Activated T-cell treated with anti-CD3 and anti-CD28 coated beads, Interleukin-2, amount 50 U/mL, for 72 hours (primary cell): ENCODE measurements at places on chromosomes 13 and 19.

DNA sequence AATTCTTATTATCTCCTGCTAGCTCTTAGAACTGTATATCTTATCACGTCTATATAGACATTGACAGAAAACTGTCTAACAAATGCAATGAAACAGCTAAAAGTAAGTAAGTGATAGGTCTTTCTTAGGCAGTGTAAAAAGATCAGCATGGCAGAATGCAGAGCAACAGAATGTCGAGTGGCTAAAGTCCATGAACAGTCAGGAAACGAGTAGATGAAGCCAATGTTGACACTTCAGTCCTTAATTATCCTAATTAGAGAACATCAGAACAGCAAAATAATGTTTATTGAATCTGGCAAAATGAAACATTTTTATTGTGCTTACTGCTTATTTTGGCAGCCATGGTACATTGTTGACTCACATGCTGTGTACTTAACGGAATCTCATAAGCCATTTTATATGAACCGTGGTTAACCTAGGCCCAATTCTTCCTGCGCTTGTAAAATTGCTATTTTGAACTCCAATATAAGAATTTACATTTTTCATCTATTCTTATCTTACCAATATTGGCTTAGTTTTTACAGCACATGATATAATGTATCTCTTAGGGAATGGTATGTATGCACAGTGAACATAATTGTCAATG lies 748.1 kb downstream of the DACH1 start:
- DNase-seq: no peak

GRCh38 chr19:2428321-2428690 lies 920 bp upstream of the TIMM13 start:
- DNase-seq: no peak

- peak; percentile 86 for DNase-seq
These were observed at the start of gene ARHGAP45 for GRCh38 chr19:1066748-1067340. Gene ARHGAP45 (plus strand): TSS chr19:1067167. CDS start chr19:1067406, 239 bp downstream.

GRCh38 chr13:29526741-29527140 lies 68.7 kb downstream of the SLC7A1 start:
- no peak for DNase-seq

GRCh38 chr13:82224806-82225205 lies 1657.5 kb downstream of the SLITRK1 start:
- DNase-seq: no peak

DNA sequence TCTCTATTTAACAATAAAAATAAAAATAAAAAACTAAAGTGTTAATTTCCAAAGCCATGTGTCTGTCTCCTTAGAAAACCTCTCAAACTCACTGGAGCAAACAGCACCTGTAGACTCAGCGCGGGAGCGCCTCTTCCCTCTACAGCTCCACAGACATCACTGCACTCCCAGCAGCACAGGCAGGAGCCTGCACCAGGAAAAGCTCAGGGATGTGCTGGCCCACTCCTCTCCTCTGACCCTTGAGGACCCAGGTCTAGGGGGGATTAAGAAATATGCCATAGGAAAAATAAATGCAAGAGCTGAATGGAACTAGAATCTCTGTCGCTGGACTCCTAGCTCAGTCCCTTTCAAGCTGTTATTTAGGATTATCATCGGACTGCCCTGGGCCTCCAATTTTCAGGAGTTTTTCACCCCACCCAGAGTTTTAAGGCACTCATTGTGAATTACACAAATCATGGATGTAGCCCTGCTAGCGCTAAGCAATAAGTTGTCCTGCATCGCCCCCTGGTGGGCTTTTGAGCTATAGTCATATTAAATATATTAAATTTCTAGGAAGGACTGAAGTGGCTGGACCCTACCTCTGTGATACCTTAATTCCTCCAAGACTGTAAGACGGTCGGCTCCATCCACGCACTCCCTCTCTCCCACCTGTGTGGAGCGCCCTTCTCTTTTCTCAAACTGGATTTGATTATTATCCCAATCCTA lies 333.9 kb downstream of the UQCRFS1 start:
- DNase-seq: peak; percentile 67

DNA sequence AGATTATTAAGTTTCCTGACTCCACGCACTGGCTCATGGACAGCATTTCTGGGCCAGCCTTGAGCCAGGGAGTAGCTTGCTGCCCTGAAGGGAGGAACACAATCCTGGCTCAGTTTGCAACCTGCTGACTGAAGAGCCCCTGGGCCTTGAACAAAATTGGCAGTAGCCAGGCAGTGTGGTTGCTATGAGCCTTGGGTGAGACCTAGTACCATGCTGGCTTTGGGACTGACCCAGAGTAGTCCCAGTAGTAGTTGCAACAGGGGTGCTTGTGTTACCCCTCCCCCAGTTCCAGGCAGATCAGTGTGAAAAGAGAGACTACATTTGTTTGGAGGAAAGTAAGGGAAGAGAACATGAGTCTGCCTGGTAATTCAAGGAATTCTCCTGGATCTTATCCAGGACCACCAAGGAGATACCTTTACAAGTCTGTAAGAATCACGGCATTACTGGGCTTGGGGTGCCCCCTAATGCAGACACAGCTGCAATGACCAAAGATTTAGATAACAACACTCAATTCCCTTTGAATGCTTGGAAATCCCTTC lies 22.0 kb downstream of the ITGBL1 start:
- DNase-seq: no peak
